Left lung (tissue), 14 donors: ENCODE measurements at places on chromosomes 11 and 22. TPM values are rescaled to one million over a fixed set of nuclear protein-coding genes. Genes with fewer than 3 reads are reported as not detected.

The OMP gene
- total RNA-seq: not detected

The POLR2L gene
- total RNA-seq: 140 TPM

The CD82 gene
- 88.4 TPM for total RNA-seq

DNA sequence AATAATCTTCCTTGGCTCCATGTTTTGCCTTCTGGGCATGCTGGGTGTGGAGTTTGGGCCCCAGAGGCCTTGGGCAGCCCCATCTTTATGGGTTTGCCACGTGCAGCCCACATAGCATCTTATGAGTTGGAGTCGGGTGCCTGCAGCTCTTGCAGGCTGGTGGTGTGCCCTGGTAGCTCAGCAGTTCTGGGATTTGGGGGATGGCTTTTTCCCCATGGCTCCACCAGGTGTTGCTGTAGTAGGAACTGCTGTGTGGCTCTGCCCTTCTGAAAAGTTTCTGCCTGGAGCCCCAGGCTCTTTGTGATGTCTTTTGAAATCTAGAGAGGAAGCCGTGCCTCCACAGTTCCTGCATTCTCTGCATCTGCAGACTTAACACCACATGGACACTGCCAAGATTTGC, 16.8 kb downstream of the EED start:
- DNase-seq: no peak

- no peak for DNase-seq
These were observed 90.9 kb downstream of the ZNF280B start for GRCh38 chr22:22417495-22418162.

GRCh38 chr22:22698263-22698750, 53.9 kb downstream of the GGTLC2 start:
- DNase-seq: no peak

- DNase-seq: peak; percentile 27
These were observed 218.6 kb downstream of the FAT3 start for GRCh38 chr11:92443199-92443598.

GRCh38 chr22:47593911-47594311, 831.5 kb downstream of the TBC1D22A start:
- DNase-seq: no peak

DNA sequence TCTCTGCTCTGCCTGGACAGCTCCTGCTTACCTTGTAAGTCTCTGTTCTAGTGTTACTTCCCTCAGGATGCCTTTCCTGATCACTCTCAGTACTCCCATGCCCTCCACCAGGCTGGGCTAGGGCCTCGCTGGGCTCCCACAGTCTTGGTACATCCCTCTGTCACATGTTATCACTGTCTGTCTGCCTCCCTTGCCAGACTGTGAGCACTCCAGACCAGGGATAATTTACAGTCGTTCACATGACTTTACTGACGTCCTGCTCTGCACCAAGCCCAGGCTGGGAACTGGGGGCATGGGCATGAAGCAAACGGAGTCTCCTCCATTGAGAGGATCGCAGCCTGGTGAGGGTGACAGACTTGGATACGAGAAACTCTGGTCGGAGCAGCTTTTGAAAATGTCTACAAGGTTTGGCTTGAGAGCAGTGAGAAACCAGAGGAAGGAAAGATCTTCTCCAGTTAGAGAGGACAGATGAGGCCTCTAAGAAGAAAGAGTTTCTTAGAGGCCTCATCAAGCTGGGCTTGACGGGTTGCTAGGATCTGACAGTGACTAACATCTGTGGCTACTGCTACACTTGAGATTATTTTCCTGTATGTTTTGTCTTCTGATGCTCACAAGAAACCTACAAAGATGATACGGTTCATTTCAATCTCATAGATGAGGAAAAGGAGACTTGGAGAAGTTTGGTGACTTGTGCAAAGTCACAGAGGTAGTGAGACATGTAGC, 12.5 kb downstream of the USP35 start:
- DNase-seq: no peak
